ENCODE measurements at places on chromosomes 11 and 22.

DNA sequence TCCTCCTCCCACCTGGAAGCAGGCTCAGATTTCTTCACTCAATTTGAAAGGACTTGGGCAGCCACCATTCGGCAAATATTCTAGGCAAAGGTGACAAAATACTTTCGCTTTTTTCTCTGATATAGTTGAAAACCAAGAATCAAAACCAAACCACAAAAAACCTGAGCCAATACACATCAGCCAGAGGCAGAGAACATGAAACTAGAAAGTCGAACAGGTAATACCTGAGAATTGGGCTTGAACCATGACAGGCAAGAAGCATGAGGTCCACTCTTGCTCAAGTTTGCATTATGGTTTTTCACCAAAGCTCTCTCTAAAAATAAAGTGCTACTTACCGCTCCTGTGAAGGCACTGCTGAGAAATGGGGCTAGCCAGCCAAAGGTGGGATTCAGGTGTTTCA lies 26.2 kb upstream of the LDLRAD3 start:
- DNase-seq: no peak

- no peak for DNase-seq
These were observed 5.3 kb downstream of the MALAT1 start for GRCh38 chr11:65503949-65504673.

DNA sequence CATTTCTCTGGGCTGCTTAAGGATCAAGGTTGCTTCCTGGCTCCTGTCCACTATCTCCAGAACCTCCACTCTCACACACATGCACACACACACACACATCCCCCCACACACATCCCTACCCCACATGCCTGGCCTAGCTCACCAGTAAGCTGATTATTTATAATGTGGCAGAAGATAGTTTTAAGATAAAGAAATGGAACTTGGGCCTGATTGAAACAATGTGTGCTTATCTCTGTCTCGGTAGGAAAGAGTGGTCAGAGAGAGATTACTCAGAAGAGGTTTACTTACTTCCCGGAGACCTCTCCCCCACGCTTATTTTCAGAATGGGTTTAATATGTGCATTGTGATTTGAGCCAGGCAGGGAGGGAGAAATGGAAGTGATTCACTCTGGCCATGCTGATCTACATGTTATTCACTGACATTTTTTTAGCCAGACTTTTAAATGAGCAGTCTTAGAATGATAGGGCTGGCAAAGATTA lies 422.4 kb downstream of the TENM4 start:
- DNase-seq: no peak

- DNase-seq: no peak
These were observed 2.1 kb downstream of the KMT2A start for GRCh38 chr11:118438314-118438931.

- DNase-seq: no peak
These were observed 4.8 kb upstream of the TBX1 start for GRCh38 chr22:19755722-19756287.

- DNase-seq: no peak
These were observed 1.1 kb downstream of the CSTF3 start for GRCh38 chr11:33160136-33160535.
